RWPE2 (cell line): ENCODE measurements at places on chromosomes 7 and 10.

GRCh38 chr7:142384493-142384922 lies 126.7 kb upstream of the PRSS58 start:
- no peak for DNase-seq

DNA sequence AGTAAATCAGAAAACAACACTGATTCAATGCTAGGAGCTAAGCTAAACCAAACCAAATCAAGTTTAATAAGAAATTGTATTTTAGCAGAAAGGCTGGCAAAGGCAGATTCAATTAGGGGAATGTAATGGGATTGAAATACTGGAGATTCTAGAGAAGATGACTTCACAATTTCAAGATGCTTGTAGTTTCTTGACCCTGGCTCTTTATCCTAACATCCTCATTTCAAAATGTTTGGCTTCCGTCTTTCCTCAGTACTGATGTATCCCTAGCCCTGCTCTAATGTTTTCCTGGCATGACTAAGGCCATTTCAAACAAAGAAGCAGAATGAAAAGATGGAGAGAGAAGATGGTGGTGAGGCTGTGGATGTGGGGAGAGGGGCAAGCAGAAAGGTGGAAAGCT lies 2.7 kb upstream of the JCAD start:
- no peak for DNase-seq

- DNase-seq: no peak
Observed at GRCh38 chr7:83936056-83936708, 258.4 kb downstream of the SEMA3A start.

- DNase-seq: no peak
Observed at GRCh38 chr10:102065561-102066398, 631 bp downstream of the HPS6 start.

- DNase-seq: no peak
Observed at GRCh38 chr10:822661-823367, 108.7 kb downstream of the LARP4B start.

- DNase-seq: no peak
Observed at GRCh38 chr7:134602881-134603451, 43.7 kb upstream of the BPGM start.

- DNase-seq: no peak
Observed at GRCh38 chr7:94433224-94433623, 38.5 kb downstream of the COL1A2 start.

GRCh38 chr7:5545222-5545914 lies 121.7 kb upstream of the TNRC18 start:
- no peak for DNase-seq

- DNase-seq: no peak
Observed at GRCh38 chr7:155995183-155995612, 182.9 kb upstream of the SHH start.

- DNase-seq: no peak
Observed at GRCh38 chr7:92753614-92754013, 82.8 kb downstream of the CDK6 start.

DNA sequence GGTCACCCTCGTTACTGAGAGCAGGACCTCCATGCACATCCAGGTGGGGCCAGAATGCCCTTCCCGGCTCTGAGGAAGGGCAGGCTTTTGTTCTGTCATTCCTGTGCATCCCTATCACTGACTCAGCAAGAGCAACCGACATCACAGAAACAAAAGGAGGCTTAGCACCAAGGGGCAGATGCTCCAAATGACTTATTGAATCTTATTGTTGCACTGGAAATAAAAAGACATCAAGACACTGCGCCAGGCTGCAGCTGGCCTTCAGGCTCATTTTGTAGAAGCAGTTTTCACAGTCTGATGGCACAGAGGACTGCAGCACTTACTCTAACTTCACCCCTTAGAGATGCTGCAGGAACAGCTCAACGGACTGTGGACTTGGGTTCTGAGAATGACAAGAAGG lies 126.4 kb downstream of the PAXIP1 start:
- no peak for DNase-seq

DNA sequence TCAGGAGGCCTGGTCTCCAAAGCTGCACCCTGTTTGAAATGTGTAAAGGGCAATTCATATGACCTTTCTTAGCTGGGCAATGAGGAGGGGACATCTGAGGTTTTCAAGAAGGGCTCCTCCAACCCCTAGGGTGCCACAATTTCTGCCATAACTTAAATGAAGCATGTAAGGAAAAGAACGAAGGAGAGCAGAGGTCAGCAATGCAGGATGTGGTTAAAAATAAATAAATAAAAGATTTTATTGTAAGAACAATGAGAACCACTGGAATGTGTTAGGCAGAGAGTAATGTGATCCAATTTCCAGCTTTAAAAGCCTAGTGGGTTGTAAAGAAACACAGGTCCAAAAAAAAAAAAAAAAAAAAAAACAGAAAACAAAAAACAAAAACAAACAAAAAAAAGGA lies 673.1 kb downstream of the TNS3 start:
- DNase-seq: no peak

DNA sequence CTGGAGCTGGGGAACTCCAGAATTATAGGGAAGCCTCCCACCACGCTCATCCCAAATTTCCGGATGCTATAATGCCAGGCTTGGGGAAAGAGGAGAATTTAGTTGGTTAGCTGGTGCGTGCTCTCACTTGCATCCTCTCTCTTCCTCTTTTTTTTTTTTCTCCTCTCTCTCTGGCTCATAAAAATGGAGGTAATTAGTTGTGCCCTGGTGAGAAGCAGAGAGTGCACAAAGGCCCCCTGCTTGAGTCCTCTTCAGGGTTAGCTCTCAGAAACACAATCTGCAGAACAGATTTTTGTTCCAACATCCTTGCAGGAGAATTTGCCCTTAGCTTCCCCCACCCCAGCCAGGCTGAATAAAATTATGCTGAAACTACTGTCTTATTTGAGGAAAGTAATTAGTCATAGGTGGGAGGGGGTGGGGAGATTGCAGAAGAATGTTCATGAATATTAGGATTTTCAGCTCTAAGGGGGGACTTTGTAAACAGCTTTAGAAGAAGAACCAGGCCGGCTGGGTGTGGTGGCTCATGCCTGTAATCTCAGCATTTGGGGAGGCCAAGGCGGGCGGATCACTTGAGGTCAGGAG lies 7.6 kb downstream of the SERPINE1 start:
- no peak for DNase-seq

- DNase-seq: no peak
Observed at GRCh38 chr7:24119852-24120251, 164.1 kb upstream of the NPY start.

- DNase-seq: no peak
Observed at GRCh38 chr10:66294538-66294937, 631.3 kb upstream of the LRRTM3 start.

DNA sequence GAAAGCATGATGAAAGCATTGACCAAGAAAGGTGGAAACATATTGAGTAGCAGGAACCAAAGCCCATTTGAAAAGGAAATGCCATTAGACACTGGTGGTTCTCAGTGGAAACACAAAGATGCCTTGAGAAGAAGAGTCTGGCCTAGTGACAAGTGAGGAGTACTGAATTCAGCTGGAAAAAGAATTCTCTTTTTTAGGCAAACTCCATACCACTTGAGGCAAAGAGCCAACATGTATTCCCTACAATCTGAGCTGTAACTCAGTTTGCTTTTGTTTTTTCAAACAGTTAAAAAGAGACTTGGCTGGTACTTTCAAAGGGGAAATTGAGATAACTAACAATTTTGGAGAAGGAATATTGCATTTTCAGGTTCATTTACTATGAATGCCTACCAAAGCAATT lies 624.0 kb downstream of the NRG3 start:
- DNase-seq: no peak

DNA sequence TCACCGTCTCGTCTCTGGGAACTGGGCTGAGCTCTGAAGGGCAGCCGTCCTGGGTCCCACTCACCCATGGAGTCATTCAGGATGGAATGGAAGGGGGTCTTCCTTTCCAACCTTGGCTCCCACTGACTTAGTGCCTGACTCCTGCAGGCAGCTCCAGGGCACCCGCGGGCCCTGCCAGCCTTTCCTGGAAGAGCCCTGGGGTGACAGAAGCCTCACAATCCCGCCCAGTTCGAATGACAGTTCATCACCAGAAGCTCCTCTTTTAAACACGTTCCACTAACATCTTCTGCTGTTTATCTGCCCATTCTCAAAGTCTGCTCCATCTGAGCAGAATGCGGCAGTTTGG lies 110.6 kb downstream of the TNS3 start:
- no peak for DNase-seq

- DNase-seq: no peak
Observed at GRCh38 chr10:124486635-124487034, 25.0 kb downstream of the LHPP start.

GRCh38 chr7:1616741-1617140 lies 46.9 kb upstream of the PSMG3 start:
- no peak for DNase-seq

DNA sequence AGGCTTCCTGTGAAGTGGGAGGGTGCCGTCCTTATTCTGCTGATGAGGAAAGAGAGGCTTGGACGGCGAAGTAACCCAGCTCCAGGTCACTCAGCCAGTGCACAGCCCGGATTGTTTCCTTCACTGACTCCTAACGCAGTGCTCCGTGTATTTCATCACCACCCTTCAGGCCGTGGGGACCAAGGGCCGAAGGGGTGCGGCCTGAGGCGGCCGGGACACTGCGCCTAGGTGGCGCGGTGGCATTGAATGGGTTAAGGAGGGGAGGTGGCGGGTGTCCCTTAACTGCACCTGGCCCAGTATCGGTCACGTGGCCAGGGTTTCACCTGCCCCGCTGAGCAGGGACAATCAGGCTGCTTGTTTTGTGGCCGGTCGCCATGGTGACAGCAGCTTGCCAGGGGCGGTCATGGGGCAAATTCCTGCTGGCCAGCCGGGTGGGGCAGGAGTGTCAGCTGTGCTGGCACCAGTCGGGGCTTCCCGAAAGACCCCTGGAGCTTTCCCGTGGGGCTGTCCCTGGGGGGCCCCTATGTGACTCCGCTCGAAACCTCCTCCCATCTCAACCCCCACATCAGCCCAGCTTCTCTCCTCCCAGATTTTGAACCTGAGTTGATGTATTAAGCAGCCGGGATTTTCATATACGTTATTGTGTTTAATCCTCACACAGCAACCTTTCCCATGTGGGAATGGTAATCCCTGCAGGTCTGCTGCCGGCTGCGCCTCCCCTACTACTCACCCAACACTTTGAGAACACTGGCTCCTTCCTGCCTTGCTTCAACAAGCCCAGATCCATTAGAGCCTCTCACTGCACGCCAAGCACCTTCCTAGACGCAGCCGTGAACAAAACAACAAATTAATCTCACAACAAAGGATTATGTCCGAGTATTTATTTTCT lies 4.4 kb upstream of the ABHD11 start:
- DNase-seq: no peak

- no peak for DNase-seq
Observed at GRCh38 chr10:120891365-120891764, 40.2 kb downstream of the WDR11 start.

DNA sequence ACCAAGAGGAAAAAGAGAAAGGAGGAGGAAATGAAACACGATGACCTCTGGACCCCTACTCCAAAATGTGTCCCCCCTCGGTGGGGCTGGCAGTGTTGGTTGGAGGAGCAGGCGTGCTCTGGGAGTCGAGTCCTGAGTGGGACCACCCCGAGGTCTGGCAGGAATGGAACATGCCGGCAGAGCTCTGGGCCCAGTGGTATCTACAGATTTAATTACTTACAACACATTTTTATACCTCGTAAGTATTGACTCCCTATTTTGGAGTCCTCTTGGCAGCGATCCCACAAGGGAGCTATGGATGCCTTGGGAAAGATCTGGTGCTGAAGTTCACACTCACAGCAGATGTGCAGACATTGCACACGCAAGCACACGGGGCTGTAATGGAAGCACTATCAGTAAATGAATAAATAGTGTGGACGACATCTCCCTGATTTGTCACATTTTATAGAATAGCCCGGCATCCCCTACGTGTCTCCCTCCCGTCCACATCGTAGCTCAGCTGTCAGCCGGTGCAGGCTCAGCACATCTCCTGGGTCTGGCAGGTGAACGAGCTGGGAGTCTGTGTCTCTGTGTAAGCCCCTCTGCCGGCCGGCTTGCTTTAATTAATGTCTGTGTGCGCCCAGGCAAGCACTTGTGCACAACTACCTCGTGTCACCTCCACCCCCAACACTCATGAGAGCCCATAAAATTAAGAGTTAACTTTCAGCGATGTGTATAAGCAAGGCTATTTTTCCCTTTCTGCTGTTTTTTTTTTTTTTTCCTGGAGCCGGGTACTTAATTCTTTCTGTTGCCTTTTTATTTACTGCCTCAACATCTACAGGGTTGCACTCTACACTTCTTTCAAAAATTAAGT lies 603.2 kb downstream of the LRMDA start:
- no peak for DNase-seq

DNA sequence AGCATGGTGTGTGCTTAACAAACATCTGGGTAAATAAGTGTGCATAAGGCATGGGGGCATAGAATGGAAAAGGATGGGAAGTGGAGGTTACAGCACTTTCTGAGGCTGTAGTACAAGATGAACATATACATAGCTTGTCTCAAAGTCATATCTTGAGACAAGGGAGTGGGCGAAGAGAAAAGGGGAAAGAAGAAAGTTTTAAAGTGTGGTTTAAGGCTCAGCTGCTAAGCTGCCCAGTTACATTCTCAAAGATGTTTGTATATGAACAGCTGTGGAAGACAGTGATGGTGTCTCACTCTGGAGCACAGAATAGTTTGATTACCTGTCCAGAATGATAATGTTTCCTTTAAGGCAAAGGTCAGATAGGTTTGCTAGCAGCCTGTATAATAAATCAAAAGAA lies 61.9 kb upstream of the LANCL2 start:
- no peak for DNase-seq

DNA sequence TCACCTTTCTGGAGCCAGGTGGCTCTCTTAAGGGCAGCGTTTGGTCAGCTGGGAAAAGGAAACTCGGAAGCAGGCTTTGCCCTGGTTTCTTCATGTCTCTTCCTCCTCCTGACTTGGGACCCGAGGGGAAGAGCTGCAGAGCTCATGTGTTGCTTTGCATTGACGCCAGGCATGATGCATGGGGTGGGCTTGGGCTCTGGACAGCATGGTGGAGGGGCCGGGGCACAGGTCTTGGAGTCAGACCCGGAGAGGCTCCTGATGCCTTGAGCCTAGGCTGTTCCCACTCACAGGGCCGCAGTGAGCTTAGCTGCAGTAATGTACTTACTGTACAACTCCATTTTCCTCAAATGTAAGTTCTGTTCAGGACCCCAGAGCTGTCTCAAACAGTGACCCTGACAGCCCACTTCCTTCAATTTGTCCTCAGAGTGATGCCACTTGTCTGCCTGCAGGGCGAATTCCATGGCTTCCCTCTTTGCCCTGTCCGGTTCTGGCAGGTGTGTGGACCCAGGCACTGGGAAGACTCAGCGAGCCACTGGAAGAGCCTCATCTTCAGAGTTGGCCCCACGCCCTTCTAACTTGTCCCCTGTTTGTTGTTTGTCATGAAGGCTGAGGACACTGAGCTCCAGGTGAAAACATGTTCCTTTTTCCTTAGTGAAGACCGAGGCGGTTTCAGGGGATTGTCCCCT lies 50.2 kb downstream of the ZNF467 start:
- DNase-seq: no peak

DNA sequence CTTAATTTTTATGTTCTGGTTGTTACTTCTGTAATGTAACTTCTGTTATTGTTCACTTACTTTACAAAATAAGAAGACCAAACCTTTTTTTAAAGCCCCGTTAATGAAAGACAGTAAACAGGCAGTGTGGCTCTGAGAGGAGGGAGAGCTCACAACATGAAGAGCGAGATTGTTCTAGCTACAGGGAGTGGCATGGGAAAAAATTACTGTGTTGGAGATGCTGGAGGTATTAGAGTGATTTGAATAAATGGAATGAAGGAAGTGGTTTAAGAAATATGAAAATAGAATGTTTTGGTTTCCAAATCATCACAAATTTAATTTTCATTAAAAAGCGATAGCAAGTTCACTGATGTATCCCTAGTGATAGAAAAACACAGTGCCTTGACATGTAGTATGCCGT lies 31.8 kb downstream of the REEP3 start:
- DNase-seq: no peak
